ENCODE measurements at places on chromosomes 11 and 22. TPM values are rescaled to one million over a fixed set of nuclear protein-coding genes. Genes with fewer than 3 reads are reported as not detected.
A peak's percentile ranks its signal among the peaks of the same experiment; 100 is the strongest.

- DNase-seq = peak; percentile 11
Measured at GRCh38 chr22:48369789-48370507, 1457.7 kb downstream of the BRD1 start.

DNA sequence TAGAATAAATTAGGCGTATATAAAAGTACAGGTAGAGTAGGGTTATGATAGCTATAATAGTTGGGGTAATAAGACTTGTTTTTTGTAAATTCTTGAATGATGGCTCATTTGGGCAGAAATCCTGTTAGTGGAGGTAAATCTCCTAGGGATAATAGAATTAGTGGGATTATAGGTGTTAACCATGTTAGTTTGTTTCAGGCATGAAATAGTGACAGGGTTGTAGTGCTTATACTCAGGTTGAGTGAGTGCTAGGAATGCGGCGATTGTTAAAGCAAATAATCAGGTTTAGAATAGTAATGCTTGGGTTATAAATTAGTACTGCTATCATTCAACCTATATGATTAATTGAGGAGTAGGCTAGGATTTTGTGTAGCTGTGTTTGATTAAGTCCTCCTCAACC lies 297.1 kb downstream of the DYNC2H1 start:
- no peak for DNase-seq

DNA sequence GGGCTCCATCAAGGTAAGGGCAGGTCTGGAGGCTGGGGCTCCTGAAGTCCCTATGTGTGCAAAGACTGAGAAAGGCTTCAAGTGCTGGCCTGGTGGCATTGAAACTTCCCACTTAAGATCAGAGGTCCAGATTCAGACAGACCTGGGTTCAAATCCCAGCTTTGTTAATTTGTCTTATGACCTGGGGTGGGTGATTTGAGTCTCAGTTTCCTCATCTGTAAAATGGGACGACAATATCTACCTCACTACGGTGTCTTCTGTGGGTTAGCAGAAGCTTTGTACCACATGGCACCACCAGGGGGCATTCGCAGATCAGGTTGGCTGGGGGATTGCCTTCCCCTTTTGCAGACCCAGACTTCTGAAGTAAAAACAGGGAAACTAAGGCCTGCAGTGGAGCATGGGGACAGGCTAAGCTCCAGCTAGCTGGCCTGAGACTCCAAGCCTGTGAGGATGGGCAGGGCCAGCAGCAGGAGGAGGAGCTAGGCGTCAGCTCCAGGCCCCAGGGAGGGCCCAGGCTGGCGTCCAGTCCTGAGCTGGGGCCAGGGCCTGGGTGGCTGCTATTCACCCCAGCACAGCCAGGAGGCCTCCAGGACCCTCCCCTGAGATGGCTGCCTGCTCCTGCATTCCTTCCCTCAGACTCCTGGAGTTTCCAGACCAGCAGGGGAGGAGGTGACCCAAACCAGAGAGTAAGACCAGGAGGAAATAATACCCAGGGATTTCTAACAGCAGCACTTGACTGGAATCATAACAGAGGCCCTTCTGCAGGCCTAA lies 1.5 kb downstream of the CASTOR1 start:
- DNase-seq = peak; percentile 96

DNA sequence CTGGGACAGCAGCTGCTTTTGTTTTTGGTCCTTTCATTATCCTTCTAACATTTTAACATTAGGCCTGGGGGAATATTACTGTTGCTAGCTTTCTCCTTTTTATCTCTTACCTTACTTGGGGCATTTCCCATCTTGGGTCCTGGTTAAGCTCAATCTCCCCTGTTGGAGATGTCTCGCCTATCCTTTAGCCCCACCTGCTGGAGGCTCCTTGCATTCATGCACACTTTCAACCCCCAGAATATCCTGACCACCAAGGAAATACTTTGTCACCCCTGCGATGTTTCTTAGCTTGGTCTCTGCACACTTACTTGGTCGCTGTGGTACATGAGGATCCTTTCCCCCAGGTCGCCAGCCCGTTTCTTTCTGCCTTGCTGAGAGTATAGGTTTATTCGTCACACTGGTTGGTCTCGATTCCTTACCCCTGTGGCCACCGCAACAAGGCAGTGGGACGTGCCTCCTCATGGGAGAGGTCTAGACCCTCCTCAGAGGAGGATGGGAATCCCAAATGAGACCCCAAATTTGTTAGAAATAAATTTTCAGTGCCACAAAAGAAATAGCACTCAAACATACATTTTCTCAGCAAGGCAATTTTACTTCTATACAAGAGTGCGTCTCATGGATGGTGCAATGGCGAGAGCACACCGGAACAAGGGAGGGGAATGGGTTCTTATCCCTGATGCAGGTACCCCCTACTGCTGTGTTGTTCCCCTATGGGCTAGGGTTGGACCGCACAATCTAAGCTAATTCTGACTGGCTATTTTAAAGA lies 5.4 kb upstream of the TXN2 start:
- DNase-seq = no peak

SYCE3 gene
- total RNA-seq = not detected

All from umbilical cord (tissue), 2 donors.